ENCODE measurements at places on chromosomes 7 and 10. TPM values are rescaled to one million over a fixed set of nuclear protein-coding genes. Genes with fewer than 3 reads are reported as not detected.

GET4 gene
- total RNA-seq, result 59.8 TPM

DPYSL4 gene
- 18.0 TPM for total RNA-seq

ASZ1 gene
- not detected for total RNA-seq

CPXM2 gene
- total RNA-seq, result not detected

OPTN gene
- total RNA-seq, result 49.0 TPM

PNLIPRP2 gene
- total RNA-seq, result not detected

ZNF107 gene
- 2.6 TPM for total RNA-seq

RPEL1 gene
- total RNA-seq, result 0.07 TPM
